ENCODE measurements at places on chromosomes 5 and 9.

DNA sequence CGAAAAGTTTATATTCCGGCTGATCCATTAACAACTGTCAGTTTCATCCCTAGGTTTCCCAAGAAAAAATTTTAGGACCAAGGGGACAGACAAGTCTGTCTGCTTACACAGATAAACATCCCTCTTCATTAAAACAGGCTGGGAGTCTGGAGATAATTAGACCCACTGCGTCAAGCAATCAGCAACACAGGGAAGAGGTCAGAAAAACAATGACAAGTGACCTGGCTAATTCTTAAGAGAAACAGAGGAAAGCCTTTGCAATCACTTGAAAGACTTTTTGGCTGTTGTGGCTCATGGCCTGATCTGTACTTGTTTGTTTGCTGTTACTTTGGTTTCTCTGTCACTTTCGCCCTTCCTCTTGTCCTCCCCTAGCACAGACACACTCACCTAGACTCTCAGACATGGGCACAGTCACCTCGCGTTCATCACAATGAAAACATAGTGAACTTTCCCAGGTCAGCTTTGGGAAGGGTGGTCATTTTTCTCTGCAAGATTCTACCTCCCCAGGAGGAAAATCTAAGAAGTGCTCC, 2.9 kb upstream of the CCDC192 start:
- no peak for DNase-seq

DNA sequence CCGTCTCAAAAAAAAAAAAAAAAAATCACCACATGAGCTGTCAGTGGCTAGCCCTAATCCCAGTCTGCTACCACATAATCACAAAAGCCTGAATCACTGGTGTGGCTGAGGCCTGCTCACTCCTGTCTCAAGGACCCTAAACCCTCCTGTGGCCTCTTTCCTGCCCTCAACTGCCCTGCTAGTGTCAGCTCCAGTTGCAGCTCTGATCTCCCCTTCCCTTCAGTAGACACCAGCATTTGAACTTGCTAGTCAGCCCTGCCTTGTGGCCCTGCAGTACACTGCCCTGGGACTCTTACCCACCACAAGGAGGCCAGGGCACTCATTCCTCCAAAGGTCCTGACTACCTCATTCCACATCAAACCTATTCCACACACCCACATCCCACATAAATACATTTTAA, 9.5 kb upstream of the P4HA2 start:
- no peak for DNase-seq

GRCh38 chr9:89720696-89721175, 115.9 kb downstream of the GADD45G start:
- no peak for DNase-seq

- DNase-seq = no peak
Observed at GRCh38 chr5:151685749-151686673, 704 bp downstream of the SPARC start.

GRCh38 chr5:72417333-72418062, 89.7 kb downstream of the ZNF366 start:
- no peak for DNase-seq

DNA sequence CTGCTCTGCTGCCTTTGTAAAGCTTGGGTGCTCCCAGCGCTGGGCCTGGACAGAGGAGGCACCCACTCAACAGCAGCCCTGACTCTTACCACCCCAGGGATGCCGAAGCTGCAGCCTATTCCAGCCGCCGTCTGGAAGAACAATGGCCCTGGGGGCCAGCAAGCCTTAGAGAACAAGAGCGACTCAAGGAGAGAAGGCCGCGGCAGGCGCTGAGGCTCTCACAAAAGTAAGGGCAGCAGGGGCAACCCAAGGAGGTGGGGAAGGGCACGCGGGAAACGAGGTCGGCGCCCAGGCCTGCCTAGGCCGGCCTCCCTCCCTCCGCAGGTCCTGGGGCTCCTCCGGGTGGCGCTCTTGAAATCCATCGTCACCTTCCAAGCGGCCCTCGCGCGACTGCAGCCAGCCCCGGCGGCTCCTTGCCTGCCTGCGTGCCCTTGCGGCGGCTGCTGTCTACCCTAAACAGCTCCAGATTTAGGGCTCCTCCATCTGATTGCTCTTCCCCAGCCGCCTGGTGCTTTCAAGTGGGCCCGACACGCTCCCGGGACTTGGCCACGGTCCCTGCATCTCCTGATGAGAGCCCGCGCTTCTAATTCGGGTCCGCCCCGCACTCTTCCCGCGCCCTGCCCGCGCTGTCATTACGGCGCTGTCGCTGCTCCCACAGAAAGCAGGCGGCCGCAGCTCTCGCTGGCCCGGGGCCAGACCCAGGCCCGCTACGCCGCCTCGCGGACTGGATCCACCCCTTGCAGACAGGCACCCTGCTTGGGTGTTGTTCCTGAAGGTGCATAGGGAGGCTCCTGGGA, 213.3 kb downstream of the SEMA6A start:
- DNase-seq = no peak

GRCh38 chr5:7494481-7495130, 98.7 kb downstream of the ADCY2 start:
- DNase-seq = no peak

- no peak for DNase-seq
Observed at GRCh38 chr9:85522459-85523092, 219.2 kb downstream of the AGTPBP1 start.

Data from GDM1 (cell line).